ENCODE measurements at places on chromosomes 3 and 15.

- no peak for DNase-seq
Observed at GRCh38 chr3:4739289-4740236, 239.7 kb upstream of the BHLHE40 start.

- DNase-seq, result no peak
Observed at GRCh38 chr3:120039642-120040610, 54.3 kb downstream of the GSK3B start.

DNA sequence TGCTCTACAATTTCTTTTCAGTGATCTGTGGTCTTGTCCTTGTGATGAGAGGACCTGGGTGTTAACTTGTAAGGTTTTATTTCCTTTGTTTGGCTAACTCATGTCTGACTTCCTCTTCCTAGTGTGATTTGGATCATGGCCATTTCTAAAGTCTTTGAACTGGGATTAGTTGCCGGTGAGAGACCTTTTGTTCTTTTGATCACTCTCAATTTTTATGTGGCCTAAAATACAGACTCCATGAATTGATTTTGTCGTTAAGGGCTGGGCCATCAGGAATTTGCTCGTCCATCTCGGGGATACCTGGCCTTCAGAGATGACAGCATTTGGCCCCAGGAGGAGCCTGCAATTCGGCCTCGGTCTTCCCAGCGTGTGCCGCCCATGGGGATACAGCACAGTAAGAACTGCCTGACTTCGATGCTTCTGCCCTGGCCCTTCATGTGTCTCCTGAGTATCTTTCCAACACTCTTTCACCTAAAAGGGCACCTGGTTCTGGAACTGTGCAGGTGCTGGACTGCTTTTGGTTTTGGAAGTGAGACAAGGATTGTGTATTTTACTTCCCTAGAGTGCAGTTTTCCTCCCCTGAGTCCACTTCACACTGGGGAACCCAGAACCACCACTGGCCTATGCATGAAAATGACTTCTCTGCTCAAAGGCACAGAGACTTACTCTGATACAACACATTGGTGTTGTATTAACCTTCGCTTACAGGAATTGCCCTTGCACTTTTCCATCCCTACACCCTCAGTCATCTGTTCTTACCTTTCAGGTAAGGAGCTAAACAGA lies 13.1 kb upstream of the LRRC2 start:
- DNase-seq, result no peak

DNA sequence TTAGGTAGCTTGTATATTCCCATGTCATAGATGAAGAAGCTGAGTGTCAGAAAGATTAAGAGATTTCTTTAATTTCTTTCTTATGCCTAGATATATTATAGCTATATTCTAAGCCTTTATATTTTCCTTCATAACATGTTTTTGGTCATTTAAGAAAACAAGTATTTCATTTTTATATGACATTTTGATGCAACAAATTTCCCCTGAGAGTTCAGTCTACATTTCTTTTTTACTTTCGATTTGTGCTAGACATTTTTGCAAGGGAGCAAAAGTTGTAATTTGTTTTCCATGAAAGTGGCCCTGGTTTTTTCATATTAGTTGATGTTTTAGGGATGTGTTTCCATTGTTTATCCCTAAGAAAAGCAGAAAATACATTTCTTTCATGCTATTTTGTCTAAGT lies 344.9 kb downstream of the NLGN1 start:
- DNase-seq, result no peak

- DNase-seq, result no peak
Observed at GRCh38 chr3:37056826-37057225, 63.5 kb downstream of the MLH1 start.

DNA sequence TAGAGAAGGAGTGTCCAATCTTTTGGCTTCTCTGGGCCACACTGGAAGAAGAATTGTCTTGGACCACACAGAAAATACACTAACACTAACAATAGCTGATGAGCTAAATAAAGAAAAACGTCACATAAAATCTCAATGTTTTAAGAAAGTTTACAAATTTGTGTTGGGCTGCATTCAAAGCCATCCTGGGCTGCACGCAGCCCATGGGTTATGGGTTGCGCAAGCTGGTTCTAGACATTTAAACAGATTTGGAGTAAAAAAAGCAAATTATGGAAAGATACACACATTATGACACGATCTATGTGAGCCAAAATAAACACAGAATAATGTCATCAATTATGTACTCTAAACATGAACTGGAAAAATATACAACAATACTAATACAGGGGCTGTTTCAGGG lies 703.3 kb upstream of the LMCD1 start:
- DNase-seq, result no peak
